ENCODE measurements at places on chromosomes 1 and 21. TPM values are rescaled to one million over a fixed set of nuclear protein-coding genes. Genes with fewer than 3 reads are reported as not detected.

DNA sequence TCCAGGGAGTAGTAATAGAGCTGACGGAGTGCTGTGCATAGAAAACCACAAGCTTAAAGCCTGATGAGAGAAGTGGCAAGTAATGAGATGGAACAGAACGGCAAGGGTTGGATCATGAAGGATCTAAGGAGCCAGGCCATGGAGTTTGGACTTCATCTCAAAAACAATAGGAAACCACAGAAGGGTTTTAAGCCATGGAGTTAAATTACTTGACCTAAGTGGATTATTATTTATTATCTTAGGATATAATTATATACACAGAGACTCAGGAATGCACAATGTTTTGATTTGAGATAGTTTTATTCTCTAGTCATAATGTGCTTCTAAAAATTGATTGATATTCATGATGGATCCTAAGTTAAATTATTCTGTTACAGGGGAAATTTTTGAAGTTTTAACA, 242.4 kb downstream of the PLPP3 start:
- H3K36me3 ChIP-seq, result no peaks in the 10 kb centered on the region
- DNase-seq, result no peak
- H3K27ac ChIP-seq, result no peak overlapping the region
- no peak overlapping the region for H3K4me3 ChIP-seq

GRCh38 chr1:207052911-207053769, at the start of gene PFKFB2:
PFKFB2 (plus strand) TSS chr1:207053275; CDS start chr1:207054718, 1,443 bp downstream.
- H3K27ac ChIP-seq, result peak within 1 kb of the TSS; percentile 84
- peaks cover 9% of the 10 kb centered on the region for H3K36me3 ChIP-seq
- H3K4me3 ChIP-seq, result peak within 1 kb of the TSS; percentile 99
- H3K27me3 ChIP-seq, result no peaks in the 10 kb centered on the region

DNA sequence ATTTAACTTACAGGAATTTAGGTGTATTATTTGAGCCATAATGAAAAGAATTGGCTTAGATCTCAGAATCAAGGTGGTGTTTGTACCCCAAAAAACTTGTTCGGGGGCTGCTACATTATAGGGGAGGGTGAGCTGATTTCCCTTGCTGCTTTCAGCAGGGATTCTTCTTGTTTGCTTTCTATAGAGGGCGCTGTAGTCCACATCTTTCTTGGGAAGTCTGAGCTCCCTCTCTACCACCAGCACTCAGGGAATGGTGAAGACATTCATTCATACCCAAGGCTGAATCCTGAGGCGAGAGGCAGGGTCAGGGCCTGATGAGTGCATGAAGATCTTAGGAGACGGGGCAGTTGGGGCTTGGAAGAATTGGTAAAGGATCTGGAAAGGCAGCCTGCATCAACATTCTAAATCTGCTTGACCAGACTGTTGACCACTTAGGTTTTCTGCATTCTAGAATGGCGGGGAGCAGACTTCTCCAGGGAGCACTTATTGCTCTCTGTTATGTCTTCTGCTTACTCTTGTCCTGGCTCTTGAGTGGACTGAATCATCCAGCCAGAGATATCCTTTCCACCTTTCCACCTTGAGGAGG, 18.9 kb downstream of the SPATA46 start:
- H3K4me3 ChIP-seq, result no peak overlapping the region
- no peaks in the 10 kb centered on the region for H3K36me3 ChIP-seq
- H3K4me1 ChIP-seq, result no peaks in the 10 kb centered on the region

DNA sequence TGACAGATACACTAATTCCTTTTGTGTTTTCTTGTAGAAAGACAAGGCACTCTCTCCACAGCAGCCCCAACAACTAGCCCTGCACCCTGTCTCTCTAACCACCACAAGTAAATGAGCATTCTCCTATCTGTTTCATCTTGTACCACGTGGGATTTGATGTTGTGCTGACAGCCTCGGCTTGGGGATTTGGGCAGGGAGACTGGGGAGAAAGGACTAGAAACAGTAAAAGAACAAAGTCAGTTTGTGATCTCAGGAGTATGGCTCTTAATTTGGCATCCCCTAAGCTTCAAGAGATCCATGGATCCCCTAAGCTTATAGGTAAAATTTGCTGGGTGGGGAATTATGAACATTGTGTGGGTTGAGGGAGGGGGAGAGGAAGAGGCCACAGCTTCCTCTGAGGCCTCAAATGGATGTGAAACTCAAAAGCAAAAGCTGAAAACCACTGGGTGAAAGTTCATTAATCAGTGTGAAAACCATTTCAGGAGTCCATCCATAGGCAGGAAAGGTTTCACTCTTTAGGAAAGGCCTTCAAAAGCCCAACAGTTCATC, 3.1 kb downstream of the C1orf162 start:
- no peaks in the 10 kb centered on the region for H3K27me3 ChIP-seq
- peak; percentile 64 for DNase-seq
- peak overlapping the region; percentile 79 for H3K27ac ChIP-seq
- peaks cover 58% of the 10 kb centered on the region for H3K4me1 ChIP-seq
- peaks cover 19% of the 10 kb centered on the region for H3K36me3 ChIP-seq

DNA sequence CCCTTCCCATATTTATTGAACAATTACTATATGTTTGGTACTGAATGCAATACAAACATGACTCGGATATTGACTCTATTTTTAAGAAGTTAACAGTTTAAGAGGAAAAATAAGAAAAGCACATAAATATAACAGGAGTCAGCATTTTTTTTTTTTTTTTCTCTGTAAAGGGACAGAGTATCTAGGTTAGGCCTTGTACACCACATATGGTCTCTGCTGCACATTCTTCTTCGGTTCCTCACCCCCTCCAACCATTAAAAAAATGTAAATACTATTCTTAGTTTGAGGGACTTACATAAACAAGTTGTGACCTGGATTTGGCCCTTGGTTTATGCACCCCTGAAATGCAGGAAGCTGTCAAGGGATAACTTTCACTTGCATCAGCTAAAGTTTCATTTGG, 40.4 kb downstream of the PHC2 start:
- H3K4me1 ChIP-seq, result no peaks in the 10 kb centered on the region
- no peak overlapping the region for H3K4me3 ChIP-seq
- no peak for DNase-seq
- no peak overlapping the region for H3K27ac ChIP-seq
- peaks cover 4% of the 10 kb centered on the region for H3K27me3 ChIP-seq
- H3K36me3 ChIP-seq, result no peaks in the 10 kb centered on the region

GRCh38 chr1:43776043-43776761, 68.9 kb downstream of the ST3GAL3 start:
- no peak overlapping the region for H3K27ac ChIP-seq
- peaks cover 38% of the 10 kb centered on the region for H3K36me3 ChIP-seq
- no peaks in the 10 kb centered on the region for H3K27me3 ChIP-seq
- peaks cover 9% of the 10 kb centered on the region for H3K4me1 ChIP-seq
- no peak overlapping the region for H3K4me3 ChIP-seq
- no peak for DNase-seq

FBXO2 gene
- total RNA-seq, result 1.7 TPM

DUSP10 gene
- total RNA-seq, result 10.8 TPM

ANKRD35 gene
- 0.59 TPM for total RNA-seq

ANGPTL7 gene
- not detected for total RNA-seq
